Right renal pelvis (tissue), 4 donors: ENCODE measurements at places on chromosomes 7 and 10.

- DNase-seq, result no peak
Observed at GRCh38 chr10:104478380-104478779, 124.7 kb downstream of the CFAP58 start.

DNA sequence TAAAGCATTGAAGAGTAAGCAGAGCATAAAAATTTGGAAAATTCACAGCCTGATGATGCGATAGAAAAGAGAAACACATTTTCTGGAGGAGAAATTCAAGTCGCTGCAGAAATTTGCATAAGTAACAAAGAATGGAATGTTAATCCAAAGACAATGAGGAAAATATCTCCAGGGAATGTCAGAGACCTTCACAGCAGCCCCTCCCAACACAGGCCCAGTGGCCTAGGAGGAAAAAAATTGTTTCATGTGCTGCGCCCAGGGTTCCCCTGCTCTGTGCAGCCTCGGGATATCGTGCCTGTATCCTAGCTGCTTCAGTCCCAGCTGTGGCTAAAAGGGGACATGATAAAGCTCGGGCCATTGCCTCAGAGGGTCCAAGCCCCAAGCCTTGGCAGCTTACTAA is 206.8 kb downstream of the TPK1 start:
- DNase-seq, result no peak

GRCh38 chr7:112876877-112877276 is 86.7 kb upstream of the TMEM168 start:
- no peak for DNase-seq

- no peak for DNase-seq
Observed at GRCh38 chr7:55309040-55309991, 55.8 kb upstream of the LANCL2 start.
